ENCODE measurements at places on chromosomes 11 and 22. TPM values are rescaled to one million over a fixed set of nuclear protein-coding genes. Genes with fewer than 3 reads are reported as not detected.

The C22orf42 gene
- total RNA-seq, result not detected

The INCENP gene
- total RNA-seq, result 54.4 TPM

The TPST2 gene
- 9.0 TPM for total RNA-seq

The SCGB2A2 gene
- total RNA-seq, result not detected

The DEFB131B gene
- not detected for total RNA-seq

The FOLH1 gene
- not detected for total RNA-seq

The PGR gene
- total RNA-seq, result not detected

The CATSPERZ gene
- total RNA-seq, result 3.2 TPM

The IGF2 gene
- total RNA-seq, result 2.8 TPM

The MAP4K2 gene
- 9.8 TPM for total RNA-seq

The GGT5 gene
- total RNA-seq, result 1.8 TPM

The OR52I2 gene
- total RNA-seq, result not detected

The SLC22A6 gene
- total RNA-seq, result not detected

The SERHL2 gene
- total RNA-seq, result 0.25 TPM

The PATE2 gene
- not detected for total RNA-seq

The PTDSS2 gene
- total RNA-seq, result 48.4 TPM

The GLYATL2 gene
- not detected for total RNA-seq

The TRIM51 gene
- total RNA-seq, result not detected

The FAM111B gene
- 7.5 TPM for total RNA-seq

The GDPD4 gene
- not detected for total RNA-seq

The NCAPH2 gene
- total RNA-seq, result 37.4 TPM

The TRIM51G gene
- total RNA-seq, result not detected

The RBM4B gene
- 21.9 TPM for total RNA-seq

The KRTAP5-7 gene
- total RNA-seq, result not detected

The RANGAP1 gene
- 99.5 TPM for total RNA-seq

The UBQLN3 gene
- total RNA-seq, result not detected

The SLC22A8 gene
- not detected for total RNA-seq

The TRIM48 gene
- not detected for total RNA-seq

The GNAZ gene
- total RNA-seq, result 3.2 TPM

The OR5B21 gene
- total RNA-seq, result not detected

All from A549 treated with CORT108297 at 1 μM for 4 hours (cell line).